Daoy (cell line): ENCODE measurements at places on chromosomes 3 and 15.
A peak's percentile ranks its signal among the peaks of the same experiment; 100 is the strongest.

DNA sequence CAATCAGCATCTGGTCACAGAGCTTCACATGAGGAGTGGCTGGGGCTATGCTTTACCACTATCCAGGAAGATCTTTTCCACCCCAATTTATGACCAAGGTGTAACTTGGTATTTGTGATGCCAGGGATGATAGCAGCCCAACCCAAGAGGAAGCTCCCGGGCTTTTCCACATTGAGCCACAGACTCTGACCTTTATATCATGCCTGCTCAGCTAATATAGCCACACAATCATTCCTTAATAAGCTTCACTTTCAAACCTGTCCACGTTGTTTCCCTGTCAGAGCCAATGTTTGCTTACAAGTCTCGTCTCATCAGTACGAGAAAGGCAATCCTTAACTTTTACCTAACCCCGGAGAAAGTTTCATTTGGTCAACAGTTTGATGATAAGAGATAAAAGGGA, 330.9 kb downstream of the SHQ1 start:
- no peak for DNase-seq

DNA sequence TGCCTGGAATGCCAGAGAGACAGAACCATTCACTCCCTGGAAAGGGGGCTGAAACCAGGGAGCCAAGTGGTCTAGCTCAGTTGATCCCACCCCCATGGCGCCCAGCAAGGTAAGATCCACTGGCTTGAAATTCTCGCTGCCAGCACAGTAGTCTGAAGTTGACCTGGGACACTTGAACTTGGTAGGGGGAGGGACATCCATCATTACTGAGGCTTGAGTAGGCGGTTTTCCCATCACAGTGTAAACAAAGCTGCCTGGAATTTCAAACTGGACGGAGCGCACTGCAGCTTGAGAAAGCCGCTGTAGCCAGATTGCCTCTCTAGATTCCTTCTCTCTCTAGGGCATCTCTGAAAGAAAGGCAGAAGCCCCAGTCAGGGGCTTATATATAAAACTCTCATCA, 310.7 kb upstream of the DPPA4 start:
- no peak for DNase-seq

- DNase-seq, result peak; percentile 61
Measured at GRCh38 chr15:50907601-50908208, 778 bp upstream of the AP4E1 start.

DNA sequence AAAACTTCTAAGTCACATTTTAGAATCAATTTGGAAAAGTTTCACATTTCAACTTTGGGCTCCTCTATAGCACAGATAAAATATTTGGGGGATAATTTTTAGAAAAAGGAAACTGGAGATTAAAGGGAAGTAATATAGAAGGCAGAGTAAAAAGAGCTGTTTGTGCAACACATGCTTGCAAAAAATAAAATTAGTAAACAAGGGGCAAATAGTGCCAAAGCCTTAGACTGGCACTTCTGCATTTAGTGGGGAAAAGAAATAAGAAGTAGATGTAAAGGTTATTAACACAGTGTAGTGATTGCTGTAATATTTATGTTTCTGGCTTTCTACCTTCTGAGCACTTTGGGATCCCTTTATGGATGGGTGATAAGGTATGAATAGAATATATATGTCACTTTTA, 246.6 kb downstream of the CBLB start:
- DNase-seq, result no peak

- DNase-seq, result no peak
Measured at GRCh38 chr3:49470714-49471420, 800 bp downstream of the DAG1 start.

- no peak for DNase-seq
Measured at GRCh38 chr3:141058996-141059395, 7.8 kb downstream of the SPSB4 start.

DNA sequence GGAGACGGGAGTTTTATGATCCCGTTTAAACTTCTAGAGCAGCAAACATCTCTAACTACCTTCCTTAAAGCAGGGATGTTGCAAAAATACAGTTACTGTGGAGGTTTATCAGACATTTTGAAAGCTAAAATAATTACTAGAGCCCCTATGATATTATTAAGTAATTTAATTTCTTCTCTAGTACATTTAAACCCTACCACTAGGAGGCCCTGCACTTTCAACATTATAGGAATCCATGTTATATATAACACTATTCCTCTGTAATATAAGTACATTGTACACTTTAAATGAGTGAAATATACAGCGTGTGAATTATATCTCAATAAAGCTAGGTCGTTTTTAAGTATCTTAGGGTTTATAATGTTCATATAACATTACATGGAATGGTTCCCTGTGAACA, 11.5 kb downstream of the SETMAR start:
- no peak for DNase-seq

DNA sequence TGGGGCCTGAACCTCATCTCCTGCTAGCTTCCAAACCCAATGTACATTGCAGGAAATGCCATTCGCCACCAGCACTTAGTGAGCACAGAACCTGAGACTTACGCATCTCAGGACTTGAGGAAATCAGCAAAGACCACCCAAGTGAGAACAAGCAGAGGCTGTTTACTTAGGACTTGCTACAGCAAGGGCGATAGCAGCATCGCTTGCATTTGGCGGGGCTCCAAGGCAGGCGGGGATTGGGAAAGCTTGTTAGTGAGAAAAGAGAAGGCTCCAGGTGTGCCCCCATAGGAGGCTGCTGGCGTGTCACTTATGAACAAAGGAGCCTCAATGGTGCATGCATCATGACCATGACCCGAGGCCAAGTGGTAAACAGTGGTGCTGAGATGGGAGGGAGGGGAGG, 19.7 kb downstream of the SLC6A20 start:
- no peak for DNase-seq

GRCh38 chr3:104825116-104825515, 541.6 kb upstream of the ALCAM start:
- DNase-seq, result no peak

DNA sequence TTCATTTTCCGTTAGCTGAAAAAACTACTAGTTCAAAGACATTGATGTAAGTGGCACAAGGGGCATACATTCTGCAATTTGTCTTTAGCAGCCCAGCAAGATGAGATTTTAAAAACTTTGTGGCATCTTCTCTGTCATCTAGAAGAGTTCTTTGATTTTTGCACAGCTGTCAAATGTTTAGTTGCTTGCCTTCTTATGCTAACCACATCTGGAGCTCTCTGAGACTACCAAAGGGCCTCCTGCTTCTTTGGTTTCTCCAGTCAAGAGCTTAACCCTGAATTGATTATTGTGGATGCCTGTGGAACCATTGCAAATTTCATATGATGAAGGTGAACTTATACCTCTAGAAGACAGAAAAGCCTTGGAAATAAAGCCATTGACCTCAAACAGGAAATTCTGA, 468.7 kb upstream of the RGMA start:
- DNase-seq, result no peak

DNA sequence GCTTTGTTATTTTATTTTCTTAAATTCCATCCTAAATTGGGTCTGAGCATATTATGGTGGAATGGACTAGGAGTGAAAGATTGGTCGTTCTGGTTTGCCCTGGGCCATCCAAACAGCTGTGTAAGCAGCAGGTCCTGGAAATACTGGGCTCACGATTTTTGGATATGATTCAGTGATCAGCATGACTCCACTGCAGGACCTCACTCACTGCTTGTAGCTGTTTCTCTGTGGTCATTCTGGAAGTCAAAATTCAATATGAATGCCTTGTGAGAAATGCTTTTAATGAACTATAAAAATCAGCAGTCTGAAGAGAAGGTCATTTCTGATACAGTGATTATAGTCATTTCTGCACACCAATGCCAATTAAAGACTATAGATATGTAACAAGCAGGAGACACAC, 185.0 kb downstream of the RBMS3 start:
- peak; percentile 10 for DNase-seq

GRCh38 chr3:11434563-11435096, 162.4 kb downstream of the ATG7 start:
- no peak for DNase-seq

DNA sequence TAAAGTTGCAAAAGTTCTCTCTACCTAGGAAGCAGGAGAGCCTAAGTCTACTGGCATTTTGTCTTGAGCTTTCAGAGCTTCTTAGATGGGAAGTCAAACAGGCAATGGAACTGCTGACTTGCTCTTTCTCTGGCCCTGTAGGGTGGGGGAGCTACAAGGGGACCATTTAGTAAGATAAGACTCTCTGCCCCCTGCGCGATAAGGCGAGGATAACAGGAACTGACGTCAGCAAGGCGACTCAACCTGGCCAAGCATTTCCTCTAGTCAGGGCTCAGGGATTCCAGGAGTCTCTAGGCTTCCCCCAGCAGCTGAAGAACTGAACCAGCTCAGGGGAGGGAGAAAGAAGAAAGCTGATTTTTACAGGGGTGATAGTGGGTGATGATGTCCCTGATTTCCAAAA, 5.8 kb downstream of the RARB start:
- DNase-seq, result no peak

- DNase-seq, result no peak
Measured at GRCh38 chr3:39346785-39347585, 17.5 kb downstream of the CCR8 start.

DNA sequence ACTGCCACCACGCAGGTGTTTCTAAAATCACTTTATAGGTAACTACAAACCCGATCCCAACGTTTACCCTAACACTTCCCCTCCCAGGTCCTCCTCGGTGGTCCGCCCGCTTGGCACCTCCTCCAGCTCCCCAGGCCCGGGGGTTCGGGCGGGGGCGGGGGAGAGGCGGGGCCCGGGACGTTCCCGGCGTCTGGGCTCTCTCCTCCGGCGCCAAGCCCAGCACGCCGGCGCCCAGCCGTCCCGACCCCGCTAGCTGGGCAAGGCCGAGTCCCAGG, 562 bp downstream of the CGGBP1 start:
- no peak for DNase-seq

DNA sequence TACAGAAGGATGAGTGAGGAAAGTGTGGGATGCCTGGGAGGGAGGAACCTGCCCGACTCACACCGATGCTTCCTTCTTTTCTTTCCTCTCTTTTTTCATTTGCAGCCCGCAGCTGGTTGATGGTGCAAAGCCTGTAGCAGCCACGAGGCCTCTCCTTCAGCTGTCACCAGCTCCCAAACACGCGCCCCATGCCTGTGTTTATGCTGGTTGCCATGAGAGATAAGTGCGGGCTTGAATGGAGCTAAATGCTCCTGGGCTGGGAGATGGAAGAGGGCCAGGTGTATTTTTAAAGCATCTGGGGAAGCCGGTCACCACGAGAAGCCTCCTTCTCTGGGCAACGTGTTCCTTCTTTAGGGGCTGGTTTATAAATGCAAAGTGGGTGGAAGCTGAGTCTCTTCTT, 9.3 kb downstream of the COLQ start:
- no peak for DNase-seq

DNA sequence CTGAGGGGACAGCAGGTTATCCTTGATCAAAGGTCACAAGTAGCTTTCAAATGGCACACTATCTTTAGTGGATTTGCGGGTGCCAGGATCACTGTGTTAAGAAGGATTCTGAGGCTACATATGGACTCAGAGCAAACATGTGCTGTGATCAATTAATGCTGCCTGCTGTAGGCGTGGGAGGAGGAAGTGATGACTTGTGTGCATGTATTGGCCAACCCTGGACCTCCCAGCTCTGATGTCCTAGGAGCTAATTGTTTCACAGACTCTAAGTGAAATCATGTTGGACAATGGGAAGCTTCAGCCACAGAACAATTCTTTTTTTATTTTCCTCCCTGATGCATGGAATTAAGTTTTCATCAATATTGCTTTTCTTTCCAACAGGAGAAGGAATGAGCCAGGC, 24.4 kb downstream of the FAH start:
- no peak for DNase-seq

DNA sequence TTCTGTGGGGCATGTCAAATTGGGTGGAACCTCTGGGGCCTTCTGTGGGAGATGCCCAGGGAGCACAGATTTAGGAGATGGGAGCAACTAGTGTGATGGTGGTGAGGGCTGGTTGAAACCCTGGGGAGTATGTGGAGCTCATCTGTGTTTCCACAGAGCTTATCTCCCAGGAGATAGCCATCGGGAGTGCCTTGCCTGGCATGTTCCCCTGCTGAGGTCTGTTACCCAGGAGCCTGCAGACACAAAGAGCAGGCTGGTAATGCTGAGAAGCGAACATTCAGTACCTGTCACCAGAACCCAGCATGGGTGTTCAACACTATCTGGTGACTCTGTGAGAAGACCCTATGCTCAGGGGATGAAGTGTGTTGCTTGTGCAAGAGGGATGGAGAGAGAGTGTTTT, 85.0 kb downstream of the CLSTN2 start:
- DNase-seq, result no peak

DNA sequence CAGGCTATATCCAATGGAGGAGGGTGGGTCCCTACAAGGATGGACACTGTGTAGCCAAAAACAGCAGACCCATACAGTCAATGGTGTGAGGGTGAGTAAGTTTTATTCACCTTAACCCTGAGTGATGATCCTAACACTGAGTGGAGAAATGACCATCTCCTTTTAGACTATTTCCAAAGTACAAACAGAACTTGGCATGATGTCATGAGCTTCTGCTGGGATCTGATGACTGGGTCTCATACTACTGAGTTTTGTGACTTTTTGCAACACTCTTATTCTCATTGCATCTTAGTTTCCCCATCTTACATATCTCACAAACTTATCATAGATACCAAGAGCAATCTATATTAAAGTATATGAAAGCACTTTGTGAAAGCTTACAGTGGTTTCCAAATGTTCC, 330.3 kb upstream of the CFAP20DC start:
- no peak for DNase-seq

GRCh38 chr3:175651716-175652115, 792.6 kb downstream of the NAALADL2 start:
- no peak for DNase-seq

DNA sequence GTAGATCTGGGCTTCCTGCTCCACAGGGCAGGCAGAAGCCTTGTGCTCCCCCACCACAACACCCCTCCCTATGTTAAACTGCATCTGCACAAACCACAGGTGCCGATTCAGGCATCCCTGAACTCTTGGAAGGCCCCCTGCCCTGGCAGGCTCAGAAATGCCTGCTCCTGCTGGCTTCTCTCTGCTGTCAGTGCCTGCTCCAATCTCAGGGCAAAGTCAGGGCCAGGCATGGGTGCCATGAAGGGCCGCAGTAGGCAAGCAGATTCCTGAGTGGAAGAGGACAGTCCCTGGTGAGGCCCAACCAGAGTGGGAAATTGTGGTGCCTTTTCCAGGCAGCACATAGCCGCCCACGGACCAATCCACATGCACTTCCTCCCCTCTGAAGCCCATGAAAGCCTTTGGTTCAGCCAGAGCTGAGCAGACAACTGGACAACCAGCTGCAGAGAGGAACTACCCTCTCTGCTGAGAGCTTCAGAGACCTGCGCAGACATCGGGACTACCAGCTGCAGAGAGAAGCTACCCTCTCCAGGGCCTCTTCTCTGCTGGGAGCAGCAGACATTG, 13.6 kb downstream of the PRR20G start:
- DNase-seq, result no peak

DNA sequence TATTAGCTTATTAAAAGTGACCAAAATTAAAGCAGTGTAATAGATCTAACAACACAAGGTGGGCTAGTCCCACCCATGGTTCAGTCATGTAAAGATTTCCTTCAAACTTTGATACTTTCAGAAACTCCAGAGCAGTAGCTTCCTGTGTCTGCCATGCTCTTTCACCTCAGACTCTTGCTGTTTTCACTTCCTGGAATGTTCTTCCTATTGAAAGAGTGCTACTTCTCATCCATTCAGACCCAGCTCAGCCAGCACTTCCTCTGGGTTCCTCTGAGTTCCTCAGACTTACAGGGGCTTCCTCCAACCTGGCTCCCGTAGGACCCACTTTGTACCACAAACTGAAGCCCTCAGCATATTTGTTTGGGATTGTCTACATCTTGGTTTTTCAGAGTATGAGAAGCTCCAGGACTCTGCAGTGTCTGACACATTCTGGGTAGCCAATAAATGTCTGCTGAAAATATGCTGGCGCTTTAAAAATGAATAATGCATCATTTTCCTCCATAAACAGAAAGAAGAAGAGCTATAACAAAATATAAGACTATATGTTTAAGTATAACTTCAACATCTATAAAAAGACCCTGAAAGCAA, 18.0 kb downstream of the NCEH1 start:
- DNase-seq, result no peak
